HCEC 1CT (cell line): ENCODE measurements at places on chromosomes 1 and 21.

GRCh38 chr1:199041173-199041914 lies 402.5 kb downstream of the PTPRC start:
- no peak for DNase-seq

GRCh38 chr1:243726806-243727502 lies 123.1 kb downstream of the AKT3 start:
- no peak for DNase-seq

GRCh38 chr1:160204526-160205241 lies 500 bp upstream of the PEA15 start:
- no peak for DNase-seq

DNA sequence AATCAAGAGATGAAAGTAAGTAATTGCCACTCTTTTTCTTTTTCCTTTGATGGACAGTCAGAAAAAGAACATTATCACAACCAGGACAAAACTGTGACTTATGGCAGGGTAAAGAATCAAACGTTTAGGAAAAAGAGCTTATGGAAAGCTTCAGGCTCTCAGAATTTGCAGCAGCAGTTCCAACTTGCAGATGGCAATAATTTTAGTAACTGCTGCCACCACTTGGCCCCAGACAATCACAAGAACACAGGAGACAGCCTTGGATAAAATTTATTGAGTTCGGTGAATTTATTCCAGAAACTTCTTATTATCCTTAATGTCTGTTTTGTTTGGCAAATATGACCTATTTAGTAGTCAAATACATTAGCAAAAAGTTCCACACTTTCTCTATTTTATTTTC lies 804.4 kb downstream of the BRINP3 start:
- DNase-seq, result no peak

- DNase-seq, result peak; percentile 14
These were observed 37.2 kb downstream of the VN1R5 start for GRCh38 chr1:247293047-247293446.

- DNase-seq, result no peak
These were observed 36.9 kb downstream of the FBXO2 start for GRCh38 chr1:11617314-11617713.

DNA sequence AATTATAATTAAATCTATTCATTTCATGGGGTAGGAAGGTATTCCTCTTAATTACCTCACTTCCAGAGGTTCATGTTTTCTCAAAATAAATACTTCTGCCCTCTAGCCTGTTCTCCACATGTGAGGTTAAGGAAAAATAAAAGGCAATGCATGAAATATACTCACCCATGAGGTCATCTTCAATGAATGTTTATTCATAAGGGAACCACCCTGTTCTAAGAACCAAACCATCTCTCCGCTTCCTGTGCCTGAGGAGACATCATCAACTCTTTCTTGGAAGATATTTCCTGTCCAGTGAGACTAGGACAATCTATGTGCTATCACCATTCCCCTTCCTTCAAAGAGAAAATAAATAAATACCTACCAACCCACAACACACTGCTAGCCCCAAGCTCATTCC lies 513.7 kb upstream of the PLXNA2 start:
- DNase-seq, result no peak

GRCh38 chr1:31409946-31410858 lies 2.8 kb upstream of the SERINC2 start:
- DNase-seq, result peak; percentile 35

DNA sequence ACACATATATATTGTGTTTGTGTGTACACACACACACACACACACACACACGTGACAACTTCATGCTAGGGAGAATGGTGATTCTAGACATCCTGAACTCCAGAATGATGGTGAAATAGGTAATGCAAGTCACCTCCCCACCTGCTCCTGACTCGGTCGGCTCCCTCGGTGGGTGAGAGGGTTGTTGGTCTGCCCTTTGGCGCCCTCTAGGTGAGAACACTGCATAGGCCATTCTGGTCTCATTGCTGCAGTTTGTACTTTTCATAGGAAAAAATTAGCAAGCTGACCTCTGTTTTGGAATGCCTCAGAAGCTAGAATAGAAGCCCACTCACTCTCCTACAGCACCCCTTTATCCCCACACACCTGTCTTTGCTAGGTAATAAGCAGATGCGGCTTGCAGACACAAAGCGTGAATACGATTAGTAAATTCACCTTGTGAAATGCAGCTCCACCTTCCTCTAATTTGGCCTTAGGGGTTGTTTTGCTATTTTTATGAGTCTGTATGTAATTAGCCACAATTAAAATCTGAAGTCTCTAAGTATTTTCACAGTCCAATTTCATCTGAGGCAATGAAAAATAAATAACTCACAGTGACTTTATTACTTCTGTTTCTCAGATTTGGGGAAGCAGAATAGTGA lies 130.0 kb upstream of the KCNJ15 start:
- DNase-seq, result peak; percentile 27

DNA sequence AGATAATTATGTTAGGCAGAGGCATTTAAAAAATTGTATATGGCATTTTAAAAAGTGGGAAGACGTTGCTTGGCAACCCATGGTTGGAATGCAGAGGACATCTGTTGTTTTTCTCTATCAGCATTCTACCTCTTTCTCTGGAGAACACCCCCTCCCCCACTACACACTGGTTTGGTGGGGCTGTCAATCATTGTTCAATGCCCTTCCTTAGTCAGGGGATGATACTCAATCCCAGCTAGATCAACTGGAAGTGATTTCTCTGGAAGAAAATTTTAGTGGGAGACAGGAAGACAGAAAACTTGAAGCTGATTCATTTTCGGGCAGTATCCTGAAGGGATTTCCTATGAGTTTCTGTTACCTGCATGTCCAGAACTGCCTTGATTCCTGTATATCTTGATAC lies 35.7 kb upstream of the CAP1 start:
- no peak for DNase-seq

DNA sequence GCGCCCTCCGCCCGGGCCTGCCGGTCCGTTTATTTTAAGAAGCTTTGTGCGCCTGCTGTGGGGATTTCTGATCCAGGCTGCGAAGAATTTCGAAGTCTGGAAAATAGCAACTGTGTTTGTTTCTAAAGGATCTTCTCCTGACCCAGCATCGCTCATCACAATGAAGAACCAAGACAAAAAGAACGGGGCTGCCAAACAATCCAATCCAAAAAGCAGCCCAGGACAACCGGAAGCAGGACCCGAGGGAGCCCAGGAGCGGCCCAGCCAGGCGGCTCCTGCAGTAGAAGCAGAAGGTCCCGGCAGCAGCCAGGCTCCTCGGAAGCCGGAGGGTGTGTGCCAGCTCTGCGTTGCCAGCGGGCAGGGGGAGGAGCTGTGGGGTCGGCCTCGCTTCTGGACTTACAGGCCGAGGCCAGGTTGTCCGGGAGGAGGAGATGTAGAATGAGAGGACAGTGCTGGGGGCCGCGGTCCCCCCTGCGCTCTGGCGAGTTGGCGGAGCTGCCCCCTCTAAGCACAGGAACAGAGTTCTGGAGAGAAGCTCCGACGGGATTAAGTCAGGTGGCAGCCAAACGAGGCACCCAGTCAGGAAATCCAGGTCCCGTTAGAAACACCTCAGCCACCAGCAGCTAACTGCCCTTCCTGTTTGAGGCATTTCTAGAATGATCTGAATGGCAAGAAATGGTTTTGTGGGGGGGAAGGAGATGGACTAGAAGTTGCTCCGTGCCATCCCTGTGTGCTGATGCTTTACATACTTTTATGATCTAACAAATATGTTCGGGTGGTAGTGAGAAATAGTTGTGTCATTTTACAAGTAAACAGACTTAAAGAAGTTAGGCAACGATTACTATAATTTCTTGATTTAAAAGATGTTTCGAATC lies 948 bp downstream of the TXLNA start:
- DNase-seq, result peak; percentile 56

GRCh38 chr1:240310226-240310925 lies 218.7 kb downstream of the FMN2 start:
- peak; percentile 99 for DNase-seq
